Stimulated activated CD8-positive, alpha-beta memory T cell treated with anti-CD3 and anti-CD28 coated beads, Interleukin-4, amount 100 ng/mL, for 48 hours (primary cell): ENCODE measurements at places on chromosomes 16 and 17.

GRCh38 chr16:3597226-3597625, 14.2 kb downstream of the SLX4 start:
- DNase-seq: no peak

- DNase-seq: no peak
Measured at GRCh38 chr16:49599704-49600103, 226.1 kb downstream of the C16orf78 start.

- DNase-seq: no peak
Measured at GRCh38 chr17:79541056-79541850, 69.6 kb downstream of the RBFOX3 start.

DNA sequence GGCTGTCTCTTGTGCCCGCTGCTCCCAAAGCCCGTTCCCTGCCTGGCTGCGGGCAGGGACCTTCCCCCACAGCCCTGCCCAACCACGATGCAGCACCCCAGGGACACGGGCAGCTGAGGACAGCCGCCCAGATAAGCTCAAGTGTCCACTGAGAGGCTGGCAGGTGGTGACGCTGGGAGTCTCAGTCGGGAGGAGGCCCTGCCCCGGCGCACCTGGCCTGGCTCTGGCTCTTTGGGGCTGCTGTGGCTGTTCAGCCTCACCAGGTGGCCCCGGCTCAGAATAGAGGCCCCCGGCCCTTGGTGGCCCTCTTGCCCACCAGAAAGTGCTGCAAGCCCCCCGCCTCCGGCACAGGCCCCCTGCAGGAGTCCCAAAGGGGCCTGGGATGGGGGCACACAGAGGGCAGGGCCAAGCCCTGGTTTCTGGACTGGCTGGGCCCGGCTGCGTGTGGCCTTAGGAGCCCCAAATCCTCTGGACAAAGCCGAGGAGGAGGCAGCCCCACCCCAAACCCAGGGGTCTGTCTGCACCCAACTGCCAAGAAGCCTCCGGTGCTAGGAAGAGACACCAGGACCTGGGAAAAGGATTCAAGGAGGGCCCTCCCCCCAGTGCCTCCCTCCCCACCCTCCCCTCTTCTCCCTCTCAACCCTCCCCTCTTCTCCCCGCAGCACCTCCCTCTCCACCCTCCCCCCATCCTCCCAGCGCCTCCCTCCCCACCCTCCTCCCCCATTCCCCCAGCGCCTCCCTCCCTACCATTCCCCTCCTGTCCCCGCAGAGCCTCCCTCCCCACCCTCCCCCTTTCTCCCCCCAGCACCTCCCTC, 5.3 kb downstream of the NTHL1 start:
- DNase-seq: no peak

DNA sequence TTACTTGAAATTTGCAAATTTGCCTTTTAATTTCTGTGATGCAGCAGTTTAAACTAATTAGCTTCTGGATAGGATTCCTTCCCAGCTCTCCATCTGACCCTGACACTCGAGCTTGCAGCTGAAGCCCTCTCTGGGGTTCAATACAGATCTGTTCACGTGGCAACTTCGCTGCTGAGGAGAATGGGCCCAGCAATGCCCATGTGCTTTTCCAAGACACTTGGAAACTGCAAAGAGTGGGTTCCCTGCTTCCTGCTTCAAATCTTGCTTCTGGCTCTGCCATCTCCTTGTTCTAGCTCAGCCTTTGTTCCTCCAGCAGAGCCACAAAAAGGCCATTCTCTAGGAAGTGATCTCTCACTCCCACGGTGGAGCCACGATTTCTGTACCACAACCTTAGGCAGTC, 50.0 kb upstream of the IRX6 start:
- no peak for DNase-seq

DNA sequence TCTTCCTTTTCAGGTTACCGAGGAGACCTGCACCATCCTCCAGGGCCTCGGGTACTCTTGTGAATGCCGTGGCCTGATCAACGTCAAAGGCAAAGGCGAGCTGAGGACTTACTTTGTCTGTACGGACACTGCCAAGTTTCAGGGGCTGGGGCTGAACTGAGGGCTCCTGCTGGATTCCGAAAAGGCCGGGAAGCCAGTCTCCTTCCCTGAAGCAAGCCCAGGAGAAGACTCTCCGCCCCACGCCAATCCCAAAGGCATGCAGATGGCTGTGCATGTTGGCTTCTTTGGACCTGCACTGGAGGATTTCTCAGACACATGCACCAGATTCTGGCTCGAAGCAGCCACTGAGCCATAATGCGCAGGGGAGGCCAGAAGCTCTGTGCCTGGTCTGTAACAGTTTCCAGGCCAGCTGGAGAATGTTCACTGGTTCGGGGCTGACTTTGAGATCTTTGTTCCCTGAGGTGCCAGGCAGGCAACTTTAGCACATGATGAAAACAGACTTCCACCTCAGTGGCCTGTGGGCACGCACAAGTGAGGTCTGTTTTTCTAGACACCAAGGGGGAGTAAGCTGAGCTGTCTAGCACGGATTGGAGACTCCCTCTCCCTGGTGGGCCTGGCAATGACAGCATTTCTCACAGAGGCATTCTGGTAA, 49.1 kb downstream of the ADCY7 start:
- DNase-seq: peak; percentile 20

- no peak for DNase-seq
Measured at GRCh38 chr17:47603830-47604597, 45.7 kb upstream of the KPNB1 start.

DNA sequence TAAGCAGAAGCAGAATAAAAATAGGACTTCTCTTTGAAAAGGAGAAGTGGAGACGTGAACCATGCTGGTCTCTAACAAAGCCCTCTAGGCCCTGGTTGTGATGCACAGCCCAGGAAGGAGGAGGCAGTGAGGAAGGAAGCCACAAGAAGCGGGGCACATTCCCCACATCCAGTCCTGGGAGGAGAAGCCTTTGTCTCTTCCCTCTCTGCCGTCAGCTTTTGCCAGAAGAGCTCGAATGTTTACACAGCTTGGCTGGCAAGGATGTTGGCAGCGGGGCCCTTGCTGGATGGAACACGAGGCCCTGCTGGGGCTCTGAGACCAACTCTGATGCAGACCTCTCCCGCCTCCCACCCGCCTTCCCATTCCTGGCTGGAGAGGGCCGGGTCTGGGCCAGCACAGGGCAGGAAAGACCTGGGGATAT, 91.3 kb downstream of the MAF start:
- no peak for DNase-seq

DNA sequence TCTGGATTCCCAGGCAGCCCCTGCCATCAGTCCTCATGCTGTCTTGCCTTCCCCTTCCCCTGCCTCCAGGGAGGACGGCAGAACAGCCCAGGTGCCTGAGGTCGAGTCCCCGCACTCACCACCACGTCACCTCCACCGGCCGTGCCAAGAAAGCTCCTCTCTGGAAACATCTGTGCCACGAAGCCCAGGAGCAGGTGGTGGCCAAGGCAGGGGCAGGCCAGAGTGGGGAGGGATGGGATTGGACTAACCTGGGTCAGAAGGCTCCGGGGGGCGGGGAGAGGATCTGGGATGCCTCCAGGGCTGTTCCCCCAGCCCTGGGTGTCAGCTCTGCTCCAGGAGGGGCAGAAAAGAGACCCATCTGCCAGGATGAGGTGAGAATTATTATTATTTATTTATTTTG, 7.4 kb upstream of the DPEP1 start:
- no peak for DNase-seq

- no peak for DNase-seq
Measured at GRCh38 chr16:11875721-11876120, 24.4 kb upstream of the RSL1D1 start.

- DNase-seq: no peak
Measured at GRCh38 chr16:86479419-86479818, 30.9 kb upstream of the FOXF1 start.

DNA sequence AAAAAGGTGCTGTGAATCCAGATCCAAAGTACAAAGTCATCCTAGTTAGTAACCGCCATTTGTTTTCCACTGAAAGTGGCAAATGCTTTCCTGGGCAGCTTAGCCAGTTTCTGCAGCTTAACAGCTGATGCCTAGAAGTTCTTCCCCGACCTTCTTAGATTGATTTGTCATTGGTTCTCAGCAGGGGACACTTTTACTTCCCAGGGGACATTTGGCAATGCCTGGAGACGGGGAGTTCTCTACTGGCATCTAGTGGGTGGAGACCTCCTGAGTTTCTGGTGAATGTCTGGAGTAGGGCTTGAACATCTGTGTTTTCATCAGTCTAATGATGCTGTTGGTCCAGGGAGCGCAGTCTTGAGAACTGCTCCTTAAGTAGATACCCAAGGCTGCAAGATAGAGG, 7.6 kb downstream of the DNAJA3 start:
- DNase-seq: no peak

- peak; percentile 90 for DNase-seq
Measured at GRCh38 chr17:44014437-44015172, at the start of gene TMEM101. TMEM101 (minus strand) TSS chr17:44014963; CDS start chr17:44014952, 11 bp downstream.

- peak; percentile 47 for DNase-seq
Measured at GRCh38 chr16:57446531-57447185, 527 bp downstream of the CIAPIN1 start.

GRCh38 chr17:77163001-77163400, 22.2 kb downstream of the SEC14L1 start:
- no peak for DNase-seq

GRCh38 chr16:9836118-9836736, 346.0 kb downstream of the GRIN2A start:
- DNase-seq: no peak

- no peak for DNase-seq
Measured at GRCh38 chr17:81939218-81939617, 2.1 kb upstream of the PYCR1 start.

DNA sequence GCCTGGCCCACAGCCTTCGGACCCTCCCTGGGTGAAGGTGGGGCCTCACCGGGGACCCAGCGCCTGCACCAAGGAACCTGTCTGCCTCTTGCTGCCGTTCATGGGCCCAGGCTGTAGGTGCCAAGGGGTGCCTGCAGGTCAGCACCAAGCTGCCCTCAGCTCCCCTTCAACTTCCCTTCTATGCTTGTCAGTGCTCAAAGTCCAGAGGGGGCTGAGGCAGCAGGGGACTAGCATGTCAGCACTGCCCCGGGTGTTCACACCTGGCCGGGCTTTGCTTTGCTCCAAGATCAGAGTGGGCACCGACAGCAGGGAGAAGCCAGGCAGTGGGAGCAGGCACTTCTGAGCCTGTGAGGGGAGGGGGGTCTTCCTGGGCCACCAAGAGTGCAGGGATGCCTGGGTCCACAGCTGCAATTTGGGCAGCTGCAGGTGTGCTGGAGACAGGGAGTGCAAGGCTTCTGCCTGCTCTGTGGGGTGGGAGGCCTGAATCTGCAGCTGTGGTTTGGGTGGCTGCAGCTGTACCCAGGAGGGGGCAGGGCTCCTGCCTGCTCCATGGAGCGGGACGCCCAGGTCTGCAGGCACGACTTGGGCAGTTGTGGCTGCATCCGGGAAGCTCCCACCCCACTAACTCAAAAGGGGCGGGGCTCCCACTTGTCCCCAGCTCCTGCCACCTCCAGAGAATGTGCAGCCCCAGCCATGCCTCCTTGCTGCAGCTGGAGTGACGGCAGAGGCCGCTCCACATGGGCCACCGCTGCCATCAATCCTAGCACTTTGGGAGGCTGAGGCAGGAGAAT, 27.6 kb upstream of the PRM1 start:
- DNase-seq: no peak

GRCh38 chr16:85448557-85449190, 164.4 kb upstream of the GSE1 start:
- peak; percentile 33 for DNase-seq

GRCh38 chr17:1606352-1606985, 22.2 kb downstream of the SLC43A2 start:
- DNase-seq: peak; percentile 64

GRCh38 chr16:46884513-46885293, 541 bp downstream of the GPT2 start:
- DNase-seq: peak; percentile 38

DNA sequence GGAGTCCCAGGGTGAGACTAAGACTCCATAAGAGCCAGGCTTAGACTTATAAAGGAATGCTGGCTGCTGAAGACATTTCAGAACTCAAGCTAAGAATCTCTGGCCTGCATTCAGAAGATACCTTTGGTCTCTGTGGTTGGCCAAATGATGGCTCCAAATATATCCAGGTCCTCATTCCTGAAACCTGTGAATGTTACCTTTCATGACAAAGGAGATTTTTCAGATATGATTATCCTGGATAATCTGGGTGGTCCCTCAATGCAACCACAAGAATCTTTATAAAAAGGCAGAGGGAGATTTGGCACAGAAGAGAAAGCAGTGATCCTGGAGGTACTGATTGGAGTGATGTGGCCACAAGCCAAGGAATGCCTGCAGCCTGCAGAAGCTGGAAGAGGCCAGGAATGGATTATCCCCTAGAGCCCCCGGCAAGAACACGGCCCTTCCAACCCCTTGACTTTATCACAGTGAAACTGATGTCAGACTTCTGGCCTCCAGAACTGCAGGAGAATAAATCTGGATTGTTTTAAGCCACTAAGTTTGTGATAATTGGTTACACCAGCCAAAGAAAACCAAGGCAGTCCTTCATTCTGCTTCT, 253.3 kb downstream of the SLC39A11 start:
- DNase-seq: no peak

- no peak for DNase-seq
Measured at GRCh38 chr16:4339909-4340308, 11.2 kb downstream of the PAM16 start.

GRCh38 chr17:43006639-43007551, at the start of gene IFI35:
IFI35 (plus strand) TSS chr17:43006784; CDS start chr17:43006948, 164 bp downstream.
- peak; percentile 89 for DNase-seq

DNA sequence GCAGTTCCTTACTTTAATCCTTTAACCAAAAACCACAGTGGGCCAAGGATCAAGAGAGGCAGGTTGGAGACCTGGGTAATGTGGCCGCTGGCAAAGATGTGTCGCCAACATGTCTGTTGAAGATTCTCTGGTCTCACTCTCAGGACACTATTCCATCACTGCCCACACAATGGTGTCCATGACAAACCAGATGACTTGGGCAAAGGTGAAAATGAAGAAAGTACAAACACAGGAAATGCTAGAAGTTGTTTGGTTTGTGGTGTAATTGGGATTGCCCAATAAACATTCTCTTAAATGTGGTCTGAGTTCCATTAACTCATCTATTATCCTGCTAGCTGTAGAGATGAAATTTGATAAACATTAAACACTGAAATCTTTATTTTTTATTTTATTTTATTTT, 43.3 kb downstream of the SALL1 start:
- no peak for DNase-seq

GRCh38 chr17:28468781-28469180, 4.7 kb upstream of the SLC13A2 start:
- DNase-seq: no peak

GRCh38 chr16:86504315-86505184, 5.8 kb upstream of the FOXF1 start:
- no peak for DNase-seq

DNA sequence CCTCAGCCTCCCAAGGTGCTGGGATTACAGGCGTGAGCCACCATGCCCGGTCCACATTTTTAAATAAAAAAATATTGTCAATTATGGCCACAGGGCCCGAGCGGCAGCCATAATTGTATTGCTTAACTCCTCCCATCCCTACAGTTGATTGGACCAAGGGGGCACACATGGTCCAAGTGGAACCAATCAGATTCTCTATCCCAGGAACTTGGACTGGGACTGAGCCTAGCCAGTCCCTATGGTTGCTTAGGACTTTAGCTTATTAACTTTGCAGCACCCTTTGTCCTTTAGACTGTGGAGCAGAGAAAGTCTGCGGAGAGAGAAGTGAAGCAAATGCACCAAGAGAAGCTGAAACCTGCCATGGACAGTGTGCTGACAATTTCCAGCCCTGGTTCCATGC, 5.5 kb upstream of the RDM1 start:
- no peak for DNase-seq

GRCh38 chr17:45768000-45768399, 16.1 kb upstream of the CRHR1 start:
- no peak for DNase-seq

- DNase-seq: no peak
Measured at GRCh38 chr16:75311383-75311938, 60.0 kb upstream of the BCAR1 start.
